Placental pericyte (primary cell): ENCODE measurements at places on chromosomes 13 and 19. TPM values are rescaled to one million over a fixed set of nuclear protein-coding genes. Genes with fewer than 3 reads are reported as not detected.

The ENOX1 gene
- 0.57 and 5.0 TPM in 2 replicates for total RNA-seq

The PLVAP gene
- not detected in 2 replicates for total RNA-seq

The TSPAN16 gene
- not detected in 2 replicates for total RNA-seq

The IGFL3 gene
- total RNA-seq = not detected in 2 replicates

The CGB3 gene
- total RNA-seq = not detected in 2 replicates

The KCTD12 gene
- total RNA-seq = 11.2 and 79.5 TPM in 2 replicates
